ENCODE measurements at places on chromosomes 7 and 10.

DNA sequence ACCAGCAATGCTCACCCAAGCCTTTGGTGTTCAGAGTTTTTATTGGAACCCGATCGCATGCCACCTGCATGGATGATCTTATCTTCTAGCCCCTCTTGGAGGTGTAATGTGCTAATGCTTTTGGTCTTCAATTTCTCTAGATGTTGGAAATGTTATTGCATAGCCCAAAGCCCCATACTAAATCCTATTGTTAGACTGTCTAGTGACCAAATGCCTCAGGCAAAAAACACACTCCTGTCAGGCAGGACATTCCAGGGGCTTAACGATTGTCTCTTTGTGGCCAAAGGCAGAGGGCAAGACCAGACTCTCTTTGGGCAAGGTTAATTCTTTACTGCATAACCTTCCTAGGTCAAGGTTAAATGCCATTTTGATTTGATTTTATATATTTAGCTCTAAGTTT lies 187.9 kb downstream of the BMPER start:
- no peak for DNase-seq

GRCh38 chr10:87942884-87943527 lies 79.6 kb downstream of the PTEN start:
- DNase-seq = no peak

DNA sequence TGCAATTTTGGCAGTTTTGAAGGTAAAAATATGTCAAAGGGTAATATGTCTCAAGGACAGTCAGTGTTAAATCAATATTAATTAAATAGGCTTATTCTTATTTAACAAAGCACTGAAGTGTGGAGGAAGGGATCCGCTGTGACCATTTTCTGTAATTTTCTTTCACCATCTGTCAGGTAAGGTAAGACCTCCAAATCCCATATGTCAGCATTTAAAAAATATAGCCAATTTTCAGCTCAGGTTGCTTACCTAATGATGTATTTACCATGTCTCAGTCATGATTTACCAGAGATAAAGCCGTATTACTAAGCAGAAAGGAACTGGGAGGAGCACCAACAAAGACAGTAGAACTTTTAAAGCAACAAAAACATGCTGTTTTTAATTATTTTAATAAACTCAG lies 683.9 kb downstream of the CCSER2 start:
- no peak for DNase-seq

GRCh38 chr7:45582868-45583277 lies 8.7 kb downstream of the ADCY1 start:
- no peak for DNase-seq

GRCh38 chr7:122383934-122384333 lies 79.4 kb upstream of the FEZF1 start:
- DNase-seq = no peak

DNA sequence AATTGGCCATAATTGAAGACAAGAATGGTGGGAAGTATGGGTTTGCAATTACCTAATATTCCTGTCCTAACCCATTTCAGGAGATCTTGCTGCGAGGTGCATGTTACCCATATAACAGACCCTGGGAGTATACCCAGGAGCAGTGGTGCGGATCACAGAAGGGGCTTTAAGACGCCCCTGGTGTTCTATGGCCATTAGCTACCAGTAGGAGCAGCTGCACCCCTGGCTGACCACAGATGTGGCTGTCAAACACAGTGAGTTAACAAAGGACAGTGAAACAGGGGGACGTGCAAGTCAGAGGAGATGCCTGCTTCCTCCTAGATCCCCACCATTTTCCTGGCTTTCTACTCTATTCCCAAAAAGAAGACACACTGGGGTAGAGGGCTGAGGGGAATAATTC lies 25.2 kb downstream of the AOC1 start:
- no peak for DNase-seq

GRCh38 chr7:139909379-139910050 lies 80.5 kb downstream of the TBXAS1 start:
- peak; percentile 18 for DNase-seq

DNA sequence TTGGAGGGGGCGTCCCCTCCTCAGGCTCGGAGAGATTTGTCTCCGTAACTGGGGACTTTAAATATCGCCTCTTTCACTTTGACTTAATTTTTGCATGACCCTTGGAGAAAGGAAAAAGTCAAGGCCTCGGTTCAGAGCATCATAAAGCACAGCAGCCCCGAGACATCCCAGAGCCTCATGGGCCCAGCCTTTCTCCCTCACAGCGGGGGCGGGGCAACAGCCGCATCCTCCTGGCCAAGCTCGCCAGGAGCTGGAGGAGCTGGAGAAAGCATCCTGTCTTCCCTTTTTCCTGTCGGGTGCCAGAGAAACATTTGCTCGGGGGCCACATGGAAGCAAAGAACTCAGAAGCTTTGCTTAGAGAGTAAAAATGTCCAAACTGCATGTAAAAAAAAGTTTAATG lies 43.6 kb upstream of the DPYSL4 start:
- DNase-seq = no peak

- DNase-seq = no peak
Observed at GRCh38 chr7:148718431-148718830, 19.7 kb downstream of the CUL1 start.

DNA sequence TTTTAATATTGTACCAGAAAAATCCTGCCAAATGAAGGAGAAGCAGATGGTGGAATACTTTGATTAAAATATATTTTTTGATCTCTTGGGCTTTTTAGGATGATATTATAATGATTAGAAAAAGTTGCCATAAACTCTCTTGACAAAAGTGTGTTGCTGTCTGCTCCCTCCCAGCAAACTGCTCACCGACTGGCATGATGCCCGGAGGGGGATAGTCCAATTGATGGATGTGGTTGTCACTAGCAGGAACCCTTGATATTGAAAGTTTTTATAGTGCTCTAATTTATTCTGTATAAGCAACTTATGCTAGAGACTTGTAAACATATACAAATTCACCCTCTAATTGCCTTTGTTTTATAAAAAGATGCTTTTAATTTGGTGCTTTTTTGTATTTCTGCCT lies 114.0 kb downstream of the DNAH11 start:
- no peak for DNase-seq

DNA sequence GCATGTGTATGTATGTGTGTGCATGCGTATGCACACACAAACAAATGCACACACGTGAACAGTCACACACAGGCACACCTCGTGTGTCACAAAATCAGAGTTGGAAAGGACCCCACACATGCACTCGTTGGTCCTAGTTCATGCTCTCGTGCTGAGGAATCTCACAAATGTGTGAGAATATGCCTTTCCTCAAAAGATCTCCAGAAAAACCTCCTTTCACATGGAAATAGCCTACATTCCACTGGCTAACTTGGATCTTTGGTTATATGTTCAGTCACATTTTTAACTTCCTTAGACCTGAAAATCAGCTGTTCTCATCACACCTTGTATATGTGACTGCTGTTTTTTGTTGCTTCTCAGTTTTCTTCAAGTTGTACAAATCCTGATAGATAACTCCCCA lies 256.7 kb downstream of the DPP6 start:
- no peak for DNase-seq

- no peak for DNase-seq
Observed at GRCh38 chr10:80409121-80409520, 770 bp downstream of the PRXL2A start.

DNA sequence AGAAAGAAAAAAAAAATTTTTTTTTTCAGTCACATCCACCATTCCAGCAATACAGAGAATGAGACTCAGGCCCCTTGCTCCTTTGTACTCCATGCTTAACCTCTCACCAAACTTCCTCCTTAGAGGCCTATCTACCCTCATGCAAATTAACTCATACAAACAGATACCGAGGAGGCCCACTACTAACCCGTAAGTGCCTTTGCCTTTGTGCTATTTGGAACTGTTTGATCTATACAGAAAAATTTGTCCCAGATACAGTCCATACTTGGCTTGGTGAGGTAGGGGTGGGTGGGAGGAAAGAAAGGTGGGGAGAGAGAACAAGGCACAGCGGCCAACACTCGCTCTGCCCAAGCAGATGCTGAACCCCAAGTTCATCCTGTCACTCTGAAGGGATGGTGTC lies 87.8 kb upstream of the DUSP5 start:
- no peak for DNase-seq

- no peak for DNase-seq
Observed at GRCh38 chr10:132095403-132096113, 29.8 kb downstream of the JAKMIP3 start.

DNA sequence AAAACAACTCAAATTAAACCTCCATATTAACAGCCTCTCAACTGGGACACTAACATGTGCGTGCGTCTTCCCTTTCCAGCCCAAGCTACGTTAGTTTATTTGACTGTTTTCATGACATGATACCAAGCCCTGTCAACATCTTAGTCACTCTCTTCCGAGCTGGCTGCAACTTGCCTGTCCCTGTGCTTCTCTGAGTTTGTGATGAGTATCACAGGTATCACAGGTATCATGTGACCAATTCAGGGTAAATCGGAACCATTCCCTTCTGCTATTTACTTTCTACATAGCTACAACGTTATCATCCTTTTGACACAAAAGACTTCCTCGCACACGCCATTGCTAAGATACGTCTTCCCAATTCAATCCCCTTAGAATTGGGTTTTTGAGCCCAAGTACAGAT lies 70.2 kb downstream of the CAV1 start:
- DNase-seq = no peak

- DNase-seq = no peak
Observed at GRCh38 chr7:54559401-54559800, 17.2 kb downstream of the VSTM2A start.

DNA sequence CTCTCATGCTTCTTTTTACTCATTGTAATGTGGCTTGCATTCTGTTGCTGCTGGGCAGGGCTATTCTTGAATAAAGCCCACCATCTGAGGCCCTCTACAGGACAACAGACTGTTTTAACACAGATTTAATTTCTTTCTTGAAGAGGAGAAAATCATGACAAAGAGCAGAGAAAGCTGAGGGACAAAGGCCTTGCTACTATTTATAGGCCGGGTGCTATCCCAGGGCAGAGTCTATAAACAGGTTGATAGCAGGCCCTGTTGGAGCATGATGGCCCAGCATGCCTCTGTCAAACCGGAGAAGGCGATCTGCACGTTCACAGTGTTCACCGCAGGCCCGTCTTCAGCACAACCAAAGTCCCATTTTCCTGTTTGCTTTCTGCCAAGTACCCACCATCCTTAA lies 3.0 kb downstream of the VIPR2 start:
- no peak for DNase-seq

DNA sequence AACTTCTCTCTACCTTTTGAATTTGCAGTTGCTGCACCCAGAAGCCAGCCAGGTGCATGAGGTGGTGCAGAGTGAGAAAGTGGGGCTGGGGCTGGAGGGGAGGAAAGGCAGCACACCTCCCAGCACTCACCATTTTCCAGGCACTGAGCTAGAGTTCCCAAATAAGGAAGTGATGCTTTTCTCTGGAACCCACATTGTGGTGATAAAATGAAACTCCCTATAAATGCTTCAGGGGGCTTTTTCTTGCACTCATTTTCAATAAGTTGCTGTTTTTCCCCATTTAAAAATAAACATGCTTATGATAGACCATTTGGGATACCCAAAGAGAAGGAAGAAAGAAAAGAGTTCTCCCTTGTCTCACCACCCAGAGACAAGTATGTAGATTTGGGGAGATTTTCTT lies 42.8 kb upstream of the TNS3 start:
- no peak for DNase-seq

- no peak for DNase-seq
Observed at GRCh38 chr7:34091321-34091917, 186.1 kb downstream of the BMPER start.
